Caki2 (cell line): ENCODE measurements at places on chromosomes 3 and 15.

DNA sequence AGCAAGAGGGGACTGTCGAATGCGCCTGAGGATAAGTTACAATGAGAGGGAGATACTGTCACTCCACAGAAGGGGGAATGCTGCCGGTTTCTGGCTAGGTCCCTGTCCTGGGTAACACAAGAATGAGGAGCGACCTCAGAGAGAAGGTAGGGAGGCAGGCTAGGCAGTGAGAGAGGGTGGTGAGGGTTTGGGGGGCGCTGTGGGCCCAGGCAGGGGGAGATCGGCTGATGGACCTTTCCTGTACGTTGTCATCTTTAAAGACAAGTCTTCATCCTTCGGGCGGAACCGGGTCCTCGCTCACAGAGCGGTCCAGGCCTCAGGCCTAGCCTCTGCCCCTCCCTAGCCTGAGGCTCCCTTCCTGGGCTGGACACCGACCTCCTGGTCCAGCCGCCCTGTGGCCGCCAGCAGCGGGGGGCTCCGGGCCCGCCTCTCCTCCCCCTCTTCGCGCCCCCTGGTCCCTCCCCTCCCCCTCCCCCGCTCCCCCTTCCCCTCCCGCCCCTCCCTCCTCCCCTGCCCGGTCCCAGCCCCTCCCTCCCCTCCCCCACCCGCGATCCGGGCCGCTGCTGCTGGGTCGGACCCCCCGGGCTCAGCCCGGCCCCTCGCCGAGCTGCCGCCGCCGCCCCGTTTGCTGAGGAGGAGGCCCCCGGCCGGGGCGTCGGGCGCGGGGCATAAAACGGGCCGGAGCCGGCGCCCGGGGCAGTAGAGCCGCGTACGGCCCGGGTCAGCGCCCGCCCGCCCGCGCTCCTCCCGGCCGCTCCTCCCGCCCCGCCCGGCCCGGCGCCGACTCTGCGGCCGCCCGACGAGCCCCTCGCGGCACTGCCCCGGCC, at the start of gene CHRD:
TSS of gene CHRD (plus strand) at position 697 of the 827 bp plus-strand sequence. CDS start 265 bp downstream, outside the sequence.
- DNase-seq, result no peak

DNA sequence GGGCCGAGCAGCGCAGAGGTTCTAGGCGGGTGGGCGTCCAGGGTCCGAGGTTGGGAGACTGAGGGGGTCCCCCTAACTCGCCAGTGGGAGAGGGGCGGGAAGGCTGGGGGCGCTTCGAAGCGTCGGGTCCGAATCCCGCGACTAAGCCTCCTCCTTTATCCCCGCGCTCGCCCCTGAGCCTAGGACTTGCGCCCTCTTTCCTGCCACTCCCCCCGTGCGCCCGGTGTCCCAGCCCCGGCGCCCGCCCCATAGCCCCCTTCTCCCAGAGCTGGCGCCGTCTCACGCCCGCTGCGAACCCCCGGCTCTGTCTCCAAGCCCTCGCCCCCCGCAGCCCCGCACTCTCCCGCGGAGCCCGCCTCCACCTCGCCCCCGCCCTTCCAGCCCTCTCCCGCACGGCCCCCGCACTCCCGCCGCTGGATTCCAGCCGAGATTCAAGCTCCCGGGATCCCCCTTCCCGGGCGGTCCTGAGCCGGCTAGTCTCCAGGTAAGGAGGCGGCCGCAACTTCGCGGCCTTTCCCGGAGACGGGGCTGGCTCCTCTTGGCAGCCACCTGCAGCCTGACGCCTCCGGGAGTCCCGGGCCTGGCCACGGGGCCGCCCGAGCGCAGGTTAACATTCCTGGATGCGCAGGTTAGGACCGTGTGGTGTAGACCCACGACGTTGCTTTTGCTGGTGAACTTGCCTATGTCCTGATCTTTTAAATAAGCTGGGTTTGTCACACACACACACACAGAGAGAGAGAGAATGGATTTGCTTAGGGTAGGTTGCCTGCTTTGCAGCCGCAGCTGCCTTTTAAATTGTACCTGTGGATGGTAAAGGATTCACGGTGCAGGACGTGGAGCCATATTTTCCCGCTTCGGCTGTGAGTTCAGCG, 563 bp downstream of the PXYLP1 start:
- DNase-seq, result peak; percentile 14

DNA sequence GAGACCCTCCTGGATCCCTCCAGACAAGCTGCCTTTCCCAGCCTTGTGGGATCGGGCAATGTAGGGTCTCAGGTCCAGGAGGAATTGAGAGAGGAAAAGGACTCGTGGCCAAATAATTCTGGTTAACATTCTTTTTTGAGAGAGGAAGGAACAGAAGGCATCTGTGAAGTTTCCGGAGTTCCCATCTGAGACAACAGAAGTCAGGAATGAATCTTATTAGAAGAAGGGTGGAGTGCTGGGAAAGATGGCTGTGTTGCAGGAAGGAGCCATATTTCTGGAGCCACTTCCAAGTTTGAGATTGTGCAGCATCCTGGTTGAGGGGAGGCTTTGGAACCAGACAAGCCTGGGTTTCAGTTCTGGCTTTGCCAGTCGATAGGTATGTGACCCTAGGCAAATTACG, 9.4 kb downstream of the BOC start:
- no peak for DNase-seq

DNA sequence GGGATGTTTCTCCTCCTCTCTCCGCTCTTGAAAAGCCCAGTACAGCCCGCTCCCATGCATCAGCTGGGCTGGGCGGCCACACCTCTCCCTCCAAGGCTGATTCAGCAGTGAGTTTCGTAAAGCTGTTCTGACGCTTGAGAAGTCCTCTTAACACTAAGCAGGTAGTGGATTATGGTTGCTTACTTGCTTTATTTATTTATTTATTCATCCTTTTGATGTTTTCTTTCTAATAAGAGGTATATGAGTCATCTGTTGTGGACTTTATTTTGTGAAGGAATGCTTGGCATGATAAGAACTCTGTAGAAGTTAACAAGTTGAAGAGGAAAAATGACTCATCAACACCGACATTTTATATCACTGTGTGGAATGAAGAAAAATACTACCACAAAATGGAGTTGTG, 285.0 kb downstream of the SQOR start:
- peak; percentile 92 for DNase-seq

- no peak for DNase-seq
These were observed 66.1 kb upstream of the MYZAP start for GRCh38 chr15:57525581-57525980.

DNA sequence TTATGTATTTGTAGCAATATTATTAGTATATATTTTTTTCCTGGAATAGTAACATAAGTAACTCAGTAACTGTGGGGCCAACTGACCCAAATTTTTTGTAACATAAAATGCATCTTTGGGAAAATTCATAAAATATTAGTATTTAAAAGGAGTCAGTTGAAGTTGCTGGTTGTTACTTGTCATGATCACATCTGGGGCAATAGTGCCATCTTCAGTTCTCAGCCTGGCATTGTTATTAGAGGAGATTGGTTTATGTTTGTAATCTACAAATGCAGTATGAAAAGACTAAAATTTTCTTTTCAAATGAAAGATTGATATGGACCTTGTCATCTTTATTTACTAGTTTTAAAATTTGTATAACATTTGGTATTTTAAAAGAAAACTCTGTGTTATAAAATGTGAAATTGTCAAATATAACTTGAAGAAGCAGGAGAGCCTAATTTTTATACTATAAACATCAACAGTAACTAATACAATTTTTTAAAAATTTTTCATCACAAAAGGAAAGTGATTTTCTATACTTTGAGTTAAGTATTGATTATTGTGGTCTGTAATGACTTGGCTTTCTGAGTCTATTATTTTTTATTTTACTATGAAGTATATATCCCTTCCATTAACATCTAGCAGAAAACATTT, 38.8 kb upstream of the MLF1 start:
- peak; percentile 29 for DNase-seq

GRCh38 chr3:51024765-51025632, 350.3 kb downstream of the DOCK3 start:
- DNase-seq, result peak; percentile 48

DNA sequence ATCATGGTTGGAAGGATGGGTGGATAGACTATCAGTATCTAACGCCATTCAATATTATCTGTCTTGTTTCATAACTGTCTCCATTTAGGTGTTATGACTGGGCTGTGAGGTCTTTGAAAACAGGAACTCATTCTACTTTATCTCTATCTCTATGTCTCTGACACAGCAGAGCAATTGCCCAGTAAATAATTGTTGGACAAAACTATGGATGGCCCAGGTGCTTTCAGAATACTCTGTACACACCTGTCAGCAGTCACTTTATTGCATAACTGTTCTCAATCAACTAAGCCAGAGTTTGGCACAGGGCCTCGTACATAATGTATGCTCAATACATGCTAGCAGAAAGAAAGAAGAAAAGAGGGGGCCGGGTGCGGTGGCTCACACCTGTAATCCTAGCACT, 210.3 kb downstream of the OPA1 start:
- no peak for DNase-seq

- no peak for DNase-seq
These were observed 29.6 kb downstream of the LRRFIP2 start for GRCh38 chr3:37144806-37145205.
